Ascending aorta (tissue), 2 donors: ENCODE measurements at places on chromosomes 1 and 21.
A peak's percentile ranks its signal among the peaks of the same experiment; 100 is the strongest.

DNA sequence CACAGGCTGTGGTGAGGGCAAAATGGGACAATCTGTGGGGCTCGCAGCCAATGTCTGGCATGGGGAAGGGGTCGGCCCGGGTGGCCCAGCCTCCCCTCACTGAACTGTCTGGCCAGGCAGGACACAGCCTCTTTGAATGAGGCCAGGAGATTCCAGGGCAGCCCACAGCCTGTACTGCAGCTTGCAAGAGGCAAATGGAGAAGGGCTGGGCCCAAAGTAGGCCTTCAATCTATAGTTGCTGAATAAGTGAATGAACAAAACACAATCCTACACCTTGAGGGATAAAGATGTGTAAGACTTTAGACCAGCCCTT is 23.2 kb downstream of the SLC27A3 start:
- H3K4me3 ChIP-seq, result no peak overlapping the region
- H3K4me1 ChIP-seq, result no peaks in the 10 kb centered on the region
- no peaks in the 10 kb centered on the region for H3K36me3 ChIP-seq
- DNase-seq, result no peak
- H3K27ac ChIP-seq, result no peak overlapping the region
- no peaks in the 10 kb centered on the region for H3K27me3 ChIP-seq

GRCh38 chr1:110634455-110635311 is 28.5 kb upstream of the KCNA2 start:
- H3K4me1 ChIP-seq, result peaks cover 8% of the 10 kb centered on the region
- peak overlapping the region; percentile 12 for H3K27ac ChIP-seq
- H3K27me3 ChIP-seq, result no peaks in the 10 kb centered on the region
- peak; percentile 75 for DNase-seq
- H3K4me3 ChIP-seq, result no peak overlapping the region

DNA sequence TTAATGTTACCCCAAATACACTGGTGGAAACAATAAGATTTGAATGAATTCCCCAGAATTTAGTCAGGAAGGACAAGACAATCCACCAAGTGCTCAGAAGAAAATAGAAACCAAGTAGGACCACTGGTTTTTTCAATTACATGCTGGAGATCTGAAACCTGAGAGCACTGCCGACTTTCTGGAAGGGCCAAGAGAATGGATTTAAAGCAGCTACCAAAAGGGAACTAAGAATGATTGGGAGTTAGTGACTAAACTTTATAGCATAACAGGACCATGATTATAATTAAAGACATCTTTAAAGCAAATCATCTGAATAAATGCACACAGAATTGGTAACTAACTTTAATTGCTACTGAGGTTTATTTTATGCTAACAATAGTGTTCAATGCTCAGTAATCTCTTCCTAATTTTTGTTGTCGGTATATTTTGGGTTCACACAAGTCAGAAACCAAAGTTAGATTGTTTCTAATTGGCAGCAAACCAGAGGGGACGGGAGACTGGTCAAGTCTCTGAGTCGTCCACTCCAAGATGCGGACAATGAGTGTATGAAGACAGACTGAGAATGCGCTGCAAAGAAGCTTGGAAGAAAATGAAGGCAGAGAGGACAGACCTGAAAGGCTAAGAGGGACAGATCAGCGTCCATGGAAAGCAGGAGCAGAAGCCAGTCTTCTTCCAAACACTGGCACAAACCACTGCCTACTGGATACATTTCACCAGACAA is 2.3 kb upstream of the RGS13 start:
- DNase-seq, result no peak
- H3K36me3 ChIP-seq, result no peaks in the 10 kb centered on the region
- no peaks in the 10 kb centered on the region for H3K4me1 ChIP-seq
- no peaks in the 10 kb centered on the region for H3K27me3 ChIP-seq
- no peak overlapping the region for H3K27ac ChIP-seq

- no peaks in the 10 kb centered on the region for H3K4me1 ChIP-seq
- no peak for DNase-seq
- no peaks in the 10 kb centered on the region for H3K27me3 ChIP-seq
- H3K4me3 ChIP-seq, result no peak overlapping the region
- no peaks in the 10 kb centered on the region for H3K36me3 ChIP-seq
Measured at GRCh38 chr1:203295796-203296195, 9.5 kb upstream of the BTG2 start.

DNA sequence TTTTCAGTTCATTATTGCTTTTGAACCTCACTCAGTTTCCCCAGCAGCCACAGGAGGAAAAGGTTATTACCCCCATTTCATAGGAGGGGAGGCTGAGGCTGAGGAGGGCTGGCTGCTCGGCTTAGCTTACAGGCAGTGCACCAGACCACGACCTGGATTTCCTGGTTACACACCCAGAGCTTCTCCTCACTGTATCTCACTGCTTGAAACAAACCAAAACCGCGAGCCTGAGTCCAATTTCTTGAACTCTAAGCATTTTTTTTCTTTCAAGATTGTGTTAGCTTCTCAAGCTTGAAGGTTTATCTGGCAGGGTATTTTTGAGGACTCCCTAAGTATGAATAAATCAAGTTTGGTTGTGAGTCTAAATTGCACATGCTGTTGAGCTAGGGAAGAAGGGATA is 188.9 kb upstream of the EDN2 start:
- H3K4me1 ChIP-seq, result no peaks in the 10 kb centered on the region
- no peak overlapping the region for H3K4me3 ChIP-seq
- H3K27me3 ChIP-seq, result no peaks in the 10 kb centered on the region
- no peak overlapping the region for H3K27ac ChIP-seq
- no peak for DNase-seq

DNA sequence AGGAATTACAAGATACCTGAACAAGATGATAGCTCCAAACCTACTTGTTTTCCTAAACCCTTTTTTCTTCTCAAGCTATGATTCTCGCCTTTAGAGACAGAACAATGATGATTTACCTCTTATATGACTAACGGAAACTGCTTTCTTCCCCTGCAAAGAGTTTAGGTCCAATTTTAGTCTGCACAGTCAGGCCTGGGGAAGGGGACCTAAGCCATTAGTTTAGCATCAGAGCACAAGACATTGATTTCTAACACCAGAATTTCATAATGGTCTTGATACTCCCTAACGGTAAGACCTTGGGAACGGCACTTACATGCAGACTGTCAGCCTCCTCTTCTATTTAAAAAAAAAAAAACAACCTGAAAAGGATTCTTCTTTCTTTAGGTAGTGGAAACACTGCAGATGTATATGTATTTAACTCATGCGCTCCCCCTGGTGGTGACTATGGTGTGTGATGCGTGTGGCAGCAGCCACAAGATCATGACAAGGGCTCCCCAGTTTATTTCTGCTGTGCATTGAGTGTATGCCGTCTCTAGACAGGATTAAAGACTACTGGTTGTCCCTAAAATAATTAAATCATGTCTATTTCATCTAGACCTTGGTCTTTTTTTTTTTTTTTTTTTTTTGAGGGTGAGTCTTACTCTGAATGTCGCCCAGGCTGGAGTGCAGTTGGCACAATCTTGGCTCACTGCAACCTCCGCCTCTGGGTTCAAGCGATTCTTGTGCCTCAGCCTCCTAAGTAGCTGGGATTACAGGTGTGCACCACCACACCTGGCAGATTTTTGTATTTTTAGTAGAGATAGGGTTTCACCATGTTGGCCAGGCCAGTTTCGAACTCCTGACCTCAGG is 37.3 kb upstream of the TMEM222 start:
- peak; percentile 90 for DNase-seq
- no peaks in the 10 kb centered on the region for H3K4me1 ChIP-seq
- H3K27me3 ChIP-seq, result no peaks in the 10 kb centered on the region
- no peak overlapping the region for H3K4me3 ChIP-seq

- no peaks in the 10 kb centered on the region for H3K27me3 ChIP-seq
- no peaks in the 10 kb centered on the region for H3K4me1 ChIP-seq
- H3K4me3 ChIP-seq, result no peak overlapping the region
Measured at GRCh38 chr1:86695400-86695799, 9.0 kb upstream of the SH3GLB1 start.

- no peak for DNase-seq
- H3K4me3 ChIP-seq, result no peak overlapping the region
- H3K27me3 ChIP-seq, result no peaks in the 10 kb centered on the region
- H3K36me3 ChIP-seq, result no peaks in the 10 kb centered on the region
- H3K4me1 ChIP-seq, result no peaks in the 10 kb centered on the region
Measured at GRCh38 chr1:33655496-33655895, 183.1 kb downstream of the ZSCAN20 start.

DNA sequence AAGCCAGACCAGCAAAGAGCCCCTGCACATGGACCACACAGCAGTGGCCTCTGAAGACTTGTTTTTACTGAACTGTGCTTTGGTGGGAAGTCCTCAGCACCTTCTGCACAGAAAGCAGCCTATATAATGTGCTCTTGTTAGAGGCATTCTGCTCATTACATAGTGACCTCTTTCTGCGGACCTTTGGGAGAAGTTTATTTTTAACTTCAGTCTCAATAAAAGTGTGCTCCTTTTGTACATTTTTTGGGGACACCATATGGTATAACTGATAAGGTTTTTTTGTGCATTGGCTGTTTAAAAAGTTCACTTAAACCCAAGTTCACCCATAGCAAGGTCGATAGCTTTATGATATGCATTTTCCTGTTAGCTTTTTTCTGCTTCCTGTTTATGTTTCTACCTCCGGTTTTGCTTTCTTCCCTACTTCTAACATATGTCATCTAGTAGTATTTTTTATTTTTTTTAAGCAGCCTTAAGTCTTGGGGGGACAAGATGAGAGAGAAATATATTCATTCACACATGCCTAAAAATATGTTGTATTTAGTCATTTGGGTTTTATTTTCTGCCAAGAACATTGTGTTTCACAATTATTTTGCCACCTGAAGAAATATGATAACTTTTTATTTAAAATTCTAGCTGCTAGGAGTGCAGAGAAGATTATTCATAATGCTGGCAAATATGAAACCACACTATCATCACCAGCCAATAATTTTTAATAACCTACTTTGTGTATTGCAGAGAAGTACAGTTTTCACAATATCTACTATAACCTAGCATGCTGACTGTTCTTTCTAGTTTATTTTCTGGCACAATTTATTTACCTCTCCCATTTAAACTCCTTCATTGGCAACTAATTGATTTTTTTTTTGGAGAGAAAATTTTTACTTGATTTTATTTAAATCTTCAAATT is 22.9 kb upstream of the SLC19A2 start:
- no peaks in the 10 kb centered on the region for H3K27me3 ChIP-seq
- no peaks in the 10 kb centered on the region for H3K36me3 ChIP-seq

DNA sequence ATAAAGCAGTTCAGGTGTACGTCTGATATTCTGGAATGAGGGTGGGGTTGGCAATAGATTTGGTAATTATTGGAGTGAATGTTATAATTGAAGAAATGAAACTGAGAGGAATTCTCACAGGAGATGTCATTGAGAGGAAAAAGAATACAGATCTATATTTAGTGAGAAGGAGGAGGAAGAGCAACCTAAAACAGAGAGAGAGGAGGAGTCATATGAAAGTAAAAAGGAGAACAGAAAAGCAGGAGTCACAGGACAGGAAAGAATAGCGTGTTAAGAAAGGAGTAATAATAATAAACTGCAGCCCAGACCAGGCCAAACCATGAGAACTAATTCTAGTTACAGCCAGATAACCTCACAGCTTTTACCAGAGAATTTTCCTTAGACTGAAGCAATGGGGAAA is 62.7 kb upstream of the MROH9 start:
- no peaks in the 10 kb centered on the region for H3K4me1 ChIP-seq
- no peak for DNase-seq
- H3K27me3 ChIP-seq, result no peaks in the 10 kb centered on the region

DNA sequence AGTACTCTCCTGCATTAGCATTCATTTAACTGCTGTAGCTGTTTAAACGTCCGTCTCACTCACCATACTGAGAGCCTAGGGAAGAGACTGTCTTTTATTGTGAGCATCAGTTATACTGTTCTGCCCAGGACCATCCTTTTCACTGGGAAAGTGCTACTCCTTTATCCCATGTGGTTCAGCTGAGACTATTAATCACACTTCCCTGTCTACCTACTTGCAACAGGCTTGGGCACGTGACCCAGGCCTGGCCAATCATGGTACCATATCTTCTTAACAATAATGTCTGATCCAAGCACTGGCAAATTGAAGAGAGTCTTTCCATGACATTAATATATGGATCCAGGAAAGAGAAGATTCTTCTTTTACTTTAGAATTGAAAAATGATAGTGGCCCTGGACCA is 108.1 kb downstream of the TM2D1 start:
- no peaks in the 10 kb centered on the region for H3K4me1 ChIP-seq
- H3K27ac ChIP-seq, result no peak overlapping the region
- H3K4me3 ChIP-seq, result no peak overlapping the region
- no peaks in the 10 kb centered on the region for H3K36me3 ChIP-seq
- H3K27me3 ChIP-seq, result no peaks in the 10 kb centered on the region
- DNase-seq, result no peak

DNA sequence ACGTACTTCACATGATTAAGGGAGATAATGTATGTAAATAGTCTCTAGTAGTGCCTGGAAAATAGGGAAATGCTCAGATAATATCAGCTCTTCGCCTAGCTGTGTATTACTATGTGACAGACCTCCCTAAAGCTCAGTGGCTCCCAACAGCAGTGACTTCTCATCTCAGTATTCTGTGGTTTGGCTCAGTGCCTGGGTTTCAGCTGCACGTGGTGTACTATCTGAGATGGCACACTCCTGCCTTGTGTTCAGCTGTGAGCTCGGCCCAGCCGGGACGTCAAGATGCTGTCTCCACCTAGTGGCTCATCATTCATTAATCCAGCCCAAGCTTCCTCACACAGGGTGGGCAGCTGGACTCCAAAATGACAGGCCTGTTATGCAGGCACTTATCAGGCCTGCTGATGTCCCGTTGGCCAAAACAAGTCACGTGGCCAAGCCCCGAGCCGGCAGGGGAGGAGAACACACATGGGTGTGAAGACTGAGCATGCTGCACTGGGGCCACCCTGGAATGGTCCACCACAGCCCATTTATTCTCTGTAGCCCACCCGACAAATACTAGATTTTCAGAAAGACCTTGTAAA is 17.8 kb downstream of the SLFNL1 start:
- peaks cover 88% of the 10 kb centered on the region for H3K36me3 ChIP-seq
- H3K27ac ChIP-seq, result peak overlapping the region; percentile 57
- peak; percentile 94 for DNase-seq
- H3K4me1 ChIP-seq, result peaks cover 6% of the 10 kb centered on the region
- H3K4me3 ChIP-seq, result no peak overlapping the region
- no peaks in the 10 kb centered on the region for H3K27me3 ChIP-seq

- H3K4me1 ChIP-seq, result no peaks in the 10 kb centered on the region
- DNase-seq, result no peak
- no peaks in the 10 kb centered on the region for H3K27me3 ChIP-seq
Measured at GRCh38 chr1:66731170-66731865, 20.9 kb upstream of the DYNLT5 start.

GRCh38 chr1:150970808-150971582 is 3.6 kb downstream of the CERS2 start:
- DNase-seq, result peak; percentile 88
- peak overlapping the region; percentile 99 for H3K4me3 ChIP-seq
- H3K4me1 ChIP-seq, result peaks cover 7% of the 10 kb centered on the region
- H3K27ac ChIP-seq, result peak overlapping the region; percentile 99
- peaks cover 32% of the 10 kb centered on the region for H3K36me3 ChIP-seq
